Small intestine (tissue), 16 donors: ENCODE measurements at places on chromosomes 7 and 10.

DNA sequence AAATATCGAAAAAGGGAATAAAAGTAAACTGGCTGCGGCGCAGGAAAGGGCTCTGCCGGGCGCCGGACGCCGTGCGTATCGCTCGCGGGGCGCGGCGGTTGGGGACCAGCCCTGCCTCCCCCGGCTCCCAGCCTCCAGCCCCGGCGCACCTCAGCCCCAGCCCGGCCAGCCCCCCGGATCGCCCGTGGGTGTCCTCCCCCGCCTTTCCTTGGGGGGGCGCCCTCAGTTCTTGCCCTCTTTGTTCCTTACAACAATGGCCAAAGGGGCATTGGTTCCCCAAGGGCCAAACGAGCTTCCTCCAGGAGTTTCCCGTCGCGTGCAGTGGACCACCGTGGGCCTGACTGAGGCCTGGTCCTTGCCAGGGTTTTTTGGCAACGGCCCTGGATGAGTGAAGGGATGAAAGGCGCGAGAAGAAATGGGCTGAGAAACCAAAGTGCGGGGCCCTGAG, 1.2 kb downstream of the MACROH2A2 start:
- DNase-seq, result peak; percentile 75

GRCh38 chr10:114420811-114421485, 16.6 kb upstream of the AFAP1L2 start:
- DNase-seq, result no peak

GRCh38 chr10:121873236-121873635, 54.6 kb downstream of the ATE1 start:
- DNase-seq, result no peak

DNA sequence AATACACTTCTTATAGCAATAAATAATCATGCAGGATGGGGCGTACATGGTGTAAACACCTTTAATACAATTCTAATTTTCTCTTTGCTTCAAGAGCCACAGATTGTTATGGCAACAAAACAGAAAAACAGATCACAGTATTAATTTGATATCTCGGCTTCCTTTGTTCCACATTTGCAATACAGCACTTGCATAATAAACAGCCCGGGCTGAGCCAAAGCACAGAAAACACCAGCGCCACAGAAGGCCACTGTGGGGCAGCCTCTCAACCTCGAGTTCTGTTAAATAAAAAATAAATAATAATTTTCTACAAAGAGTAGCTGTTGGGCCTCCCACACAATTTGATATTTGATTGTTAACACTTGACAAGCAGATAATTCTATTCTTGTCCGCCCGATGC, 255.9 kb downstream of the USP6NL start:
- no peak for DNase-seq

DNA sequence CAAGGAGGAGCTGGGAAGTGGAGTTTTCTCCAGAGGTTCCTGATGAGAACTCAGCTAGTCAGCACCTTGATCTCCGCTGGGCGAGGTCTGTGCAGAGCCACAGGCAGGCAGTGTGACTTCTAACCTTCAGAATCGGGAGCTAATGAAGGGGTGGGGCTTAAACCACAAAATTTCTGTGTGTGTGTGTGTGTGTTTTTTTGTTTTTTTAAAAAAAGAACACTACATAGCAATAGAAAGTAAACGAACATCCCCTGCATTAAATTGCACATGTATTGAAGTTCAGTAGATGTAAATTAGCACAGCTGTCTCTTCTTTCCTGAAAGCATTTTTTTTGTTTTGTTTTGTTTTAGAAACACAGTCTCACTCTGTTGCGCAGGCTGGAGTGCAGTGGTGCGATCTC, 46.2 kb downstream of the RBM17 start:
- DNase-seq, result no peak

DNA sequence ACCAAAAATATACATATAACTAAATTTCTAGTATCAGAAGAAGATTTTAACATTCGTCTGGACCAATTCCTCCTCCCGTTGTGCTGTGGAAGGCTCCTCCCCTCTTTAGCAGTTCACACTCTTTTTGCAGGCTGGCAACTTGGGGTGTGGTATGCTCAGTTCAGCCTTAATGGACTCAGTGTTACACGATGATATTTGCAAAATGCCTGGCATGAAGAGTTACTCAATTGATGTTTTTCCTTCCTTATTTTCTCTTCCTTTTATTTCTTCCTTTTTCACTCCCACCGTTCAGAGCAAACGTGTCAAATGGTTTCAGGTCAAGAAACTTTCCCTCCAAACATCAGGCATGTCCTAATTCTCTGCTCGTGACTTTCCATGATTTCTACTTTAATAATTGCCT, 248.3 kb downstream of the PHF14 start:
- DNase-seq, result no peak

- no peak for DNase-seq
Measured at GRCh38 chr10:14748441-14748840, 26.3 kb downstream of the FAM107B start.

- DNase-seq, result no peak
Measured at GRCh38 chr10:76270464-76270863, 839.0 kb downstream of the LRMDA start.

DNA sequence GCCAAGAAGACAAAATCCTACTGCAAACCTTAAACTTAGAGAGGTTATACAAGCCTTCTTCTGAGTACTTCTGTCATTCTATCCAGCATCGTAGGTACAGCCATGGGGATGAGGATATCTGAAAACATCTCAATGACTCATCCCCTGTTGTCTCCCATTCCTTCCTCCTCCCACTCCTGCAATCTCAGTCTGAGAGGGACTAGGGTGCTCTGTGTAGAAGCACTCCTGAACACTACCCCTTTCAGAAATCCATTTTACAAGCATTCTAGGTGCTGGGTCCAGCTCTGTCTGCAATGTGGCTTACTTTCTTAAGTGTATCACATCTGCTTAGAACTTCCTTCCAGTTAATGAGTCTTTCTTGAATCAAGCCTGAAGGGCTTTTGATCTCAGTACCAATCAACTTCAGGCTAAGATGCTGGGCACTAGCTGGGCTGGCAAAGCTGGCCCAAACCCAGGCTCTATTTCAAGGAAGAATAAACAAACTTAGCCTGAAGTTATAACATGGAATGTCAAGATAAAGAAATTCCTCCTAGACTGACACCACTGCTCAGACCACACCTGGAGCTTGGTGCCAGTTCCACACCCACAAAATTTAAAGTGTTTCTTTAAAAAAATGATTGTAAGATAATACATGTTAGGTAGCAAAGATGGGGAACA, 270.3 kb upstream of the AOAH start:
- no peak for DNase-seq

DNA sequence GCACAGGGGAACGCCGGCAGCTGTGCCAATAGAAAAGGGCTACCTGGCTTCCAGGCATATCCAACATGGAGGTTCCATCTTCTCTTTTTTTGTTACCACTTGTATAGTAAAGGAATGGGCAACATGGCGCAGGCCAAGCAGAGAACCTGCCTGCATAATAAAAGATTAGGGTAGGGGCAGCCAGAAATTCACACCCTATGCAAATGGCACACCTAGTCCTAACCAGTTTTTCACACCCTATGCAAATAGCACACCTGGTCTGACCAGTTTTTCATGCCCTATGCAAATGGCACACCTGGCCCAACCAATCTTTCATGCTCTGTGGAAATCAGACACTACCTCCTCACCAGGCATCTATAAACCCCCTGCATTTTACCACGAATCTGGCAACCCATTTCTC, 369.5 kb downstream of the IPMK start:
- peak; percentile 82 for DNase-seq

DNA sequence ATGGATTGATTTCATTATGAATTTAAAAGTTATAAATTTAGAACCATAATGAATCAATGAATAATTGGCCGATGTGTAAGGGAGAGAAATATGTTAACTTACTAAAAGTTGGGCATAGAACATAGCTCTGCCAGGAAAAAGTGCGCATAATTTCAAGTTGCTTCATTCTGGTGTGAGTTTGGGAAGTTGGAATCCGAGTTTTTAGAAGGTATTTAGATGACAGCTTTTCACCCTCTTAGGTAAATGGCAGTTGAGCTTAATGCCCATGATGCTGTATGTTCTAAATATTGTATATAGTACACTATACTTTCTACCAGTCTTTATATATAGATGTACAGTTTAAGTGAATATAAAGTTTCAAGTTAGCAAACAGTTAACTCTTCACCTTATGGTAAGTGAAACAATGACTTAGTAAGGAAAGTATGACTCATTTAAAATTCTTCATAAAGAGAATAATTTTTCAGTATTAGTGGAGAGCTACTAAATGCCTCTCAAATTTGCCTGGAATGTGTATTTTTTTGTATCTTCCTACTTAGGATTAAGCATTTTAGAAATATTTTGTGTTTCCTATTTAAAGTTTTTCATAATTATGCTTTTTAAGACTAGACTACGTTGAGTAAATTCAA, 1.6 kb downstream of the C1GALT1 start:
- peak; percentile 44 for DNase-seq

- DNase-seq, result peak; percentile 46
Measured at GRCh38 chr7:12942609-12943008, 255.2 kb downstream of the ARL4A start.

GRCh38 chr7:147937428-147937827, 653.1 kb upstream of the C7orf33 start:
- no peak for DNase-seq

DNA sequence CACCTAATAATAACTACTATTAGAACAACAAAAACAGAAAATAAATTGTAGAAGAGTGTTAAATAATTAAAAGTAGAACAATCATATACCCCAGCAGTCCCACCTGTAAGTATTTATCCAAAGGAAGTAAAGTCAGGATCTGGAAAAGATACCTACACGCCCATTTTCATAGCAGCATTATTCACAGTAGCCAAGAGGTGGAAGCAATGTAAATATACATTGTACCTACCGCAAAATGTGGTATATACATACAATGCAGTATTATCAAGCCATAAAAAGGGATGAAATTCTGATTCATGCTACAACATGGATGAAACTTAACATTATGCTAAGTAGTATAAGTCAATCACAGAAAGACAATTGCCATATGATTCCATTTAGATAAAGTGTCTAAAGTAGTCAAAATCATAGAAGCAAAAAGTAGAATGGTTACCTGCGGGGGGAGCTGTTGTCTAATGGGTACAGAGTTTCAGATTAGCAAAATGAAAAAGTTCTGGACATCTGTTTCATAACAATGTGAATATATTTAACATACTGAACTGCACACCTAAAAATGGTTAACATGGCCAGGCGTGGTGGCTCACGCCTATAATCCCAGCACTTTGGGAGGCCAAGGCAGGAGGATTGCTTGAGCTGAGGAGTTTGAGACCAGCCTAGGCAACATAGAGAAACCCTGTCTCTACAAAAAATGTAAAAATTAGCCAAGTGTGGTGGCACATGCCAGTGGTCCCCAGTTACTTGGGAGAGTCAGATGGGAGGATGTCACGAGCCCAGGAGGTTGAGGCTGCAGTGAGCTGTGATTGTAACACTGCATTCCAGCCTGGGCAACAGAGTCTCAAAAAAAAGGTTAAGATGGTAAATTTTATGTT, 6.0 kb upstream of the TMED4 start:
- DNase-seq, result peak; percentile 79

DNA sequence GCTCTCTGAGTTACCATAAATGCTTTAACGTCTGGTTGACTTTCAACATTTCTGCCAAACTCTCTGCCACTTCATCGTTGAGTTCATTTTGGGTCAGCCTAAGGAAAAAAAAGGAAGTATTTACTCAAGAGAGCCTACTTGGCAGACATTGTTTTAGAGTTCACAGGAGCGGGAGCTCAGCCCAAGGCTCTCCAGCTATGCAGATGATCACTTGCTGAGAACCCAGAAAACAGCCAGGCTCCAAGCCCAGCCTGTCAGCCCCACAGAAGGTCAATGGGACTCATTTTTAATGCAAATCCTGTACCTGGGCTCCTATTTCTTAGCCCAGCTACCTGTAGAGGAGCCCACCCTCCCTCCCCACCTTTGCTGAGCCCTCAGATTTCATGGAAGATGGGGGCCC, 45.5 kb downstream of the NOD1 start:
- no peak for DNase-seq

DNA sequence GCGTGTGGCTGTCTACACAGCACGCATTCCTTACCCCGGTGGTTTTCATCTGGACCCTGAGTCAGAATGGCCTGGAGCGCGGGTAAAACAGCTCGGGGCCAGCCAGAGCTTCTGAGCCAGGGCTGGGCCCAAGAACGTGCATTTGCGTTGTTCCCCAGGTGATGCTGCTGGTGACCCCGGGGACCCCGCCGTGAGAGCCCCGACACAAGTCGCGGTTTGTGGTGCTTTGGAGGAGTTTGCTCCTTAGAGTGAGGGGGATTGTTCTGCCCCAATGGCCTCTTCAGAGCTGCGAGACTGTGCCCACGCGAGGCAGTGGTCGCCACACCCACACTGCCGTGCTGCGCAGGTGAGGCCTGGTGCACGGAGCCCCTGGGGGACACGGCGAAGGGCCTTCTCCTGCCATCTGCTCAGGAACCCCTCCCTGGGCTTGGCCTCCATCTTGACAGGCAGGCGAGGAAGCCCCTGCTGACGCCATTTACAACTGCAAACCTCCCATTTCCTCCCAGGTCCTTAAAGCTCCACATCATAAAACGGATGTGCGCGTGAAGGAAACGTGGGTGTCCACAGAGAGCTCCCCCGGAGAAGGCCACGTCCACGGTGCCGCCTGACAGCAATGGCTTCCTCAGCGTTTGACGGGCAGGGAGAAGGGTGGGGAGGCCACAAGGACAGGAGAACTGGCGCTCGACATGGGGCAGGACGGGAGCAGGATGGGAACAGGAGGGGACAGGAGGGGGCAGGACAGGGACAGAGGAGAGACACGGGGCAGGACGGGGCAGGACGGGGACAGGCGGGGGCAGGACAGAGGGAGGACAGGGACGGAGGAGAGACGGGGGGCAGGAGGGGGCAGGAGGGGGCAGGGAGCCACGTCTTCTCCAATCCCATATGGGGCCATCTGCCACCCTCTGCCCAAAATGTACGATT, 477.2 kb downstream of the DNAJB6 start:
- DNase-seq, result no peak

DNA sequence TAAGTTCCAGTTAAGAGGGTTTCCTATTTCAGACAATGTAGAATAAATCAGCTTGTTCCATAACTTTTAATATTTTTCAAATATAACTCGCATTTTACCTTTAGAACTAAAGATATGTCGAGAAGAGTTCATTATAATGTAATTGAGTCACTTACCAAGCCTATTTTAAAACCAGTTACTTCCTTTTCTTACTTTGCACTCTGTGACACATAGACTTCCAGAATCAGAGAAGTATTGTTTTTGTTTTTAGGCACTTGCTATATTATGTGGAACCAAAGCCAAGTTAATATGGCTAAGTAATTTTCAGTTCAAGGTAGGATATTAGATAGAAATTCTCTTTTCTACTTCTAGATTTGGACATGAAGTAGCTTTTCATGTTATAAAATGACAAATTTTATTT, 182.7 kb upstream of the PRPS1L1 start:
- no peak for DNase-seq

GRCh38 chr7:2248984-2249694, 7.1 kb downstream of the NUDT1 start:
- no peak for DNase-seq

GRCh38 chr7:13851736-13852135, 137.7 kb downstream of the ETV1 start:
- DNase-seq, result no peak

DNA sequence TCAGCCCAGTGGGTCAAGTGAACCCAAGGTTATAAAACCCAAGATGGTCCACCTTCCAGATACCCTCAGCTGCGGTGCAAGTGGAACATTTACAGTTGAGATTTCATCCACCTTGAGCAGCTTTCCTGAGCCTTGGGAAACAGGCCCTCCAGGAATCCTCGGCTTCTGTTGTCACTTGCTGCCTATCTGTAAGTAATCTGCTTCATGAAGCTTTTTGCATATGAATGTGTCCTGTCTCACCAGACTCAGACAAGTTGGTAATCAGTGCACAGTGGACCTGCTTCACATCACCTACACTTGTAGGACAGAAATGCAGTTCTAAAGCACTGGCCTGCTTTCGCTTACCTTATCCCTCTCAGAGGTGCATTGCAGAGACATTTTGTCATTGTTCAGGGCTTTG, 80.3 kb downstream of the FAM185A start:
- DNase-seq, result no peak
